ENCODE measurements at places on chromosomes 4 and X.

DNA sequence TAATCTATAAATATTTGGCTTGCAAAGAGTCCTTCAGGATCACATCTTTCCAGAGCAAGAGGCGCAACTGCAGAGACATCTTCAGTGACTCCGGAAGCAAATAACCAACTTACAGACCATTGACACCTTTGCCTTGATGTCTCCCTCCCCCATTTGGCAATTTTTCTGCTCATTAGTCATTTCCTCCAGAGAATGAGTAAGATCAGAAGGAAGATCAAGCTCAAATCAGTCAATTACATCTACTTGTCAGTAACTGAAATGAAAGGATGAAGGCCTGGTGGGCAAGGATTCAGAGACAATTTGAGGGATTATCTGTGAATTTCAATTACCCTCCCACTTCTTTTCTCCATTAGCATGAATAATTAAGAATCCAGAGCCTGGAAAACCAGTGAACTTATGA lies 665.6 kb upstream of the CPEB2 start:
- DNase-seq, result no peak

GRCh38 chr4:184420402-184420801 lies 53.9 kb downstream of the IRF2 start:
- no peak for DNase-seq

DNA sequence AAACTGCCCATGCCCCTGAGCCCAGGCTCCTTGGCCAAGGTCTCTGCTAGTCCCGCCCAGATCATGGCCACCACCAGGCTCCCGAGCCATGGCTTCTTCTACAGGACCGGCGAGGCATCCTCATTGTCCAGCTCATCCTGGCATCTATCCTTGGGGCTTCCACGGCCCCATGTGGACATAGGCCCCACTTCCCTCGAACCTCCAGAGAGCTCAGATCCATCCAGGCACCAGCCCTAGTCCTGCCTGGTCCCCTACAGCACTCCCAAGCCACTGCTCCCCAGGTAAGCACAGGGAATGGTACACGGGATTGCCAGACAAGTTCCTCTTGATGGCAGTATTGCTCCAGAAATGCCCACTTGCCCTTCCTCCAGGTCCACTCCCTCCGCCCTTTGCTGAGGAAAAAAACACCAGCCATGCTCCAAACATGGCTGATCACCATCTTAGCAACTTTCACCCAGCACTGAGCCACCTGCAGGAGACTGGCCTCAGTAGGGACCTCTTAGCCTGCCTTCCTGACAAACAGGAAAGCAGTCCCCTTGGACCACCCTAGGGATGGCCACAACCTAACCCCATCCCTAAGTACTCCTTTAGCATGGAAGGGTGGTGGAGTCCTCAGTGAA lies 272.1 kb upstream of the AGTR2 start:
- DNase-seq, result no peak

- no peak for DNase-seq
Measured at GRCh38 chr4:146222313-146222712, 8.0 kb downstream of the REELD1 start.

- no peak for DNase-seq
Measured at GRCh38 chr4:137238456-137239162, 293.7 kb downstream of the PCDH18 start.

GRCh38 chr4:15413010-15413622 lies 14.7 kb upstream of the C1QTNF7 start:
- DNase-seq, result no peak
